Myometrial cell (primary cell): ENCODE measurements at places on chromosomes 6 and 20. TPM values are rescaled to one million over a fixed set of nuclear protein-coding genes. Genes with fewer than 3 reads are reported as not detected.

The TM9SF4 gene
- total RNA-seq = 35.7 and 40.4 TPM in 2 replicates

The BPIFB2 gene
- not detected in 2 replicates for total RNA-seq

The FANCE gene
- total RNA-seq = 8.9 and 10.4 TPM in 2 replicates

The C6orf163 gene
- 0.35 TPM in 1 of 2 replicates, not detected in the other for total RNA-seq

The TREM1 gene
- not detected in 2 replicates for total RNA-seq

The FRS3 gene
- 2.0 and 3.9 TPM in 2 replicates for total RNA-seq

The GRM1 gene
- not detected in 2 replicates for total RNA-seq

The NTSR1 gene
- total RNA-seq = not detected in 2 replicates
